Activated CD4-positive, CD25-positive, alpha-beta regulatory T cell (primary cell): ENCODE measurements at places on chromosomes 2 and 18.

DNA sequence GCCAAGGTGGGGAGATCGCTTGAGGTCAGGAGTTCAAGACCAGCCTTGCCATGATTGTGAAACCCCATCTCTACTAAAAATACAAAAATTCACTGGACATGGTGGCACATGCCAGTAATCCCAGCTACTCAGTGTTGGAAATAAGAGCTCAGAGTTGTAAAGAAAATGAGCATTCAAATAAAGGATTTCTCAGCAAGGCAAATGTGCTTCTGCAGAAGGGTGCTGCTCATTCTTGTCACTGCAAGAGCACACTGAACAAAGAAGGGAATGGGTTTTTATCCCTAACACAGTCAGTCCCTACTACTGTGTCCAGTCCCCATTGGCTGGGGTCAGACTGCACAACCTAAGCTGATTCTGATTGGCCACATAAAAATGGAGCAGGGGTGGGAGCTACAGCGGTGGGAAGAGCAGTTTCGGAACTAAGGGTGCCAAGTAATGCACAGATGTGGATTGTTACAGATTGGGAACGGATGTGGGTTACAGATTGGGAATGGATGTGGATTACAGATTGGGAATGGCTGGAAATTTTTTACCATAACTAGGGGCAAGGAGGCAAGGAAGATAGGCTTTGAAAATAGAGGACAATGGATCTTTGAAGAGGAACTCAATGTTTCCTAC, 31.1 kb upstream of the TRAPPC8 start:
- DNase-seq: no peak

- no peak for DNase-seq
Measured at GRCh38 chr2:238596571-238597551, 170.1 kb downstream of the ASB1 start.

- no peak for DNase-seq
Measured at GRCh38 chr2:11677136-11678055, 7.4 kb upstream of the NTSR2 start.

DNA sequence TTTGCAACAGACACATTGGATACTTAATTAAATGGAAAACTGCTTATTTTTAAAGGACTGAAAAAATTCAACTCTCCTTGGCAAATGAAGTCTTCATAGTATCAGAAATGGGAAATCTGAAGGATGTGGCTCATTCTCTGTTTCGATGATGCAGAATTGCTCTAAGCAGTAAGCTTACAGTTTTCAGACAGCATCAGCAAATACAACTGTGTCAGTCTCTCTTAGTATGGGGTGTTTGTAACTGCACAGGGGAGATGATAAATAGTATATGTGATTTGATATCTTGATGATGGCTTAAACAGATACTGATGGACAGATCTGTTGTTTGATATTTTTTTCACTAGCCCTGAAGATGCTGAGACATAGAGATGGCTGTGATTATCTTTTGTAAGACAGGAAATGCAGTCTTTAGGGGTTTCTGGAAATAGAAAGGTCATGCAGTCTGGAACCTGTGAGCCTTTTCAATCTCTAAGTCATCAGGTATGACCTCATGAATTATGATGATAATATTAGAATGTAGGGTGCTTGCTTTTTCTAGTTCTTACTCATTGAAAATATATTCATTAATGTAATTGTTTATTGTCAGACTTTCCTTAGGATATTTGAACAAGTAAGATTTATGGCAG, 84.2 kb downstream of the SLC4A10 start:
- DNase-seq: no peak

DNA sequence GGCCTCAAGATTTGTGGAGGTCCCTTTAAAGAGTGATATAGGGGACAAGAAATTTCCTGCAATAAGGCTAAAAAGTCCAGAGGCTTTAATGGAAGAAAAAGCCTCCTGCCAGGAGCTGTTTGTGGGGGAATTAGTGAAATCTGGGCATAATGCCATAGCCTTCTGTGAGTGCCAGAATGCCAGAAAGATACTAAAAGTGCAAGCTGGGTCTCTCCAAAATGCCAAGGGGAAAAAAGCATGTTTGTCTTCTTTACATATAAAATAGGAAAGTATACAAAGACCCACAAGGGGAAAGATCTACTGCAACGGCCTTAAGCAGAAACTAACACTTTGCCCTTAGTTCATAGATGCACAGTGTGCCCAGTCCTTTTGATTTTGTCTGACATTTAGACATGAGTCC, 647.7 kb upstream of the ZNF804A start:
- no peak for DNase-seq

DNA sequence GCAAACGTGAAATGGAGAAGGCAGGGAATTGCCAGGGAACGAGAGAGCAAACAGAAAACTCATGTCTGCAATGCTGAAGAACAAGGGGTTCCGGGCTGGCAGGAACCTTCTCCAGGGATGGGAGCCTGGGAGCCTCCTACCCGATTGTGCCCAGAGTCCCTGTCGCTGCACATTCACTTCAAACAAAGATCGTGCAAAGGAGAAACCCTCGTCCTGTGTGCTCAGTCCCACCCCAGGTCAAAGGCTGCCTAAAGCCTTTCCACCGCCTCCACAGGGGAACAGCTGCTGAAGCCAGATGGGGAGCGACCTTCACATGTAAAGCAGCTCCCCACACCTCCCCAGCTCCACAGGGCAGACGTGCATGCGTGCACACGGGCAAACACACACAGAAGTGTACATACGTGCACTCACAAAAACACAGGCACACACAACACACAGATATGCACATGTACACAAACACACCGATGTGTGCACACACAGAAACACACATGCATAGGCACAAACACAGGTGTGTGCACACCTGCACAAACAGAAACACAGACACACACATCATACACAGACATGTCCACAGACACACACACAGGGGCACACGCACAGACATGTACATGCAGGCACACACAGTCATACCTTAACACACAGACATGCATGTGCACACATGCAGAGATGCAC, 460.1 kb upstream of the SALL3 start:
- DNase-seq: no peak

DNA sequence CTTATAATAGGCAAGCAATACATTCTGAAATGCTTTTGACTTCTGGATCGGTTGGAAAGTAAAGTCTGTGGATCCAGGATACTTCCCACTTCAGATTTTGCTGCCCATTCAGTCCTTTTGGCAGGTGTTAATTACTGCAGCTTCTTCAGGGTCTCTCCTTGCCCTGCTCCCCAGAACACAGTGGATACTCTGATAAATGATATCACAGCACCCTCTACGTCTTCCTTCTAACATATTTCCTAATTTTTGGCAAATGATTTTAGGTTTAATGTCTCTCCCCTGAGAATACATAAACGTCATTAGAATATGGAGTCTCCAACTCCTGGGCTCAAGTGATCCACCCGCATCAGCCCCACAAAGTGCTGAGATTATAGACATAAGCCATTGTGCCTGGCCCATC, 249.8 kb downstream of the NYAP2 start:
- no peak for DNase-seq

DNA sequence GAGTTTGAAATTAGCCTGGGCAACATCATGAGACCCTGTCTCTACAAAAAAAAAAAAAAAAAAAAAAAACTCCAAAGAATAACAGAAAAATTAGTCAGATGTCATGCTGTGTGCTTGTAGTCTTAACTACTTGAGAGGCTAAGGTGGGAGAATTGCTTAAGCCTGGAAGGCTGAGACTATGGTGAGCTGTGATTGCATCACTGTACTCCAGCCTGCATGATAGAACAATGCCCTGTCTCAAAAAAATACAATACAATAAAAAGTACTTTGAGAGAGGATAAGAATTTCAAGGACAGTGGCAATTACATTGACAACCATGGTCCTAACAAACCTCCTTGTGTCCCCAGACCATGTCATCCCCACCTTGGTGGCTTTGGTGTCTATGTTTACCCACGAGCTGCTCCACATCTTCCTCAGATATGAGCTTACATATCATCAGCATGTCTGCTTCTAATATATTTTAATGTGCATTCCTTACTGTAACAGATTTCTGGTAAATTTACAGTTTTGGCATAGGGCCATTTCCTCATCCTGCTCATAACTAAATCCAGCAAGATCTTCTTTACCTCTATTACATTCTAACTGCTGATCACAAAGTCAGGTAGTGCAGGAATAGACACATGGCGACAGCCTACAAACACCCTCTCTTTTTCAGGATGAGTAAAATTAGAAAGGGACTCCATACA, 437.7 kb upstream of the HNRNPA3 start:
- no peak for DNase-seq

GRCh38 chr2:50443288-50443687, 588.6 kb downstream of the NRXN1 start:
- no peak for DNase-seq

GRCh38 chr18:4143585-4143984, 311.5 kb downstream of the DLGAP1 start:
- DNase-seq: no peak

- DNase-seq: no peak
Measured at GRCh38 chr2:144999071-144999875, 479.4 kb upstream of the ZEB2 start.

GRCh38 chr2:47645246-47645645, 137.7 kb upstream of the MSH6 start:
- DNase-seq: no peak

GRCh38 chr2:163708265-163708664, 27.5 kb downstream of the FIGN start:
- DNase-seq: no peak

DNA sequence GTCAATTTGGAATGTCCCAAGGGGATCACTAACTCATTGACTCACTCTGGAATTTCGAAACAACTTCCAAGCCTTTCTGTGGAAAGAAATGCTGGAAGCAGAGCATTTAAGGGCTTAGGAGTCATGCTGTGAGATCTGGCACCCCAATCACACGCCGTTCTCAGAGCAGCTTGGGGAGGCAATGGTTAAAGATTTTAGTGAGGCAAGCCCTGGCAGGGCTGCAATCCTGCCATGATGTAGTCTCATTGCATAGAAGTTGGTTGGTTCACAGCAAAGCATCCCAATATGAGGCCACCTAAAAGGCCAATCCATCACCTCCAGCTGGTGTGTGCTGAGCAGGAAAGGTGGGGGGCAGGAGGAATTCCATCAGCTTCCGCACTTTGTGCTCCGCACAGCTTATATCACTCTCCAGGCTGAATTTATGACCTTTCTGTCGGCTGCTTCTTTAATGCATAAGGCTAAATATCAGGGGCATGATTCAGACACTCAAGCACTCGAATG, 1043.9 kb upstream of the POU3F3 start:
- no peak for DNase-seq

- DNase-seq: no peak
Measured at GRCh38 chr18:61988100-61988499, 95.3 kb upstream of the RNF152 start.

DNA sequence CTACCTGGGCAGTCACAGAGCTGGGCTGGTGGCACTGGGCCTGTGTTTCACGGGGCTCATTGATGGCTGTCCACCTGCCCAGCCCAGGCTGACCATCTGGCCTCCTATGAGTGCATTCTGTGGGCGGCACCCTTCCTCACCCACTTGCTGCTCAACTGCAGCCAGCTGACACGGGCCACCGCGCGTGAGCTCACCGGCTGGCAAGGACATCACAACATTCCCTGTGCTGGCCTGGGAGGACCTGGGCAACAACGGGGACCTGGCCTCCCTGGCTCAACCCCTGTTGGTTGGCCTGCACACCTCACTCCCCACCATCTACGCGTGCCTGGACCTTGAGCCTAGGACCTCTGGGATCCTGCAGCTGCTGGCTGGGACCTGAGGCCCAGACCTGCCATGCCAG, 98.2 kb upstream of the DTNA start:
- DNase-seq: no peak

DNA sequence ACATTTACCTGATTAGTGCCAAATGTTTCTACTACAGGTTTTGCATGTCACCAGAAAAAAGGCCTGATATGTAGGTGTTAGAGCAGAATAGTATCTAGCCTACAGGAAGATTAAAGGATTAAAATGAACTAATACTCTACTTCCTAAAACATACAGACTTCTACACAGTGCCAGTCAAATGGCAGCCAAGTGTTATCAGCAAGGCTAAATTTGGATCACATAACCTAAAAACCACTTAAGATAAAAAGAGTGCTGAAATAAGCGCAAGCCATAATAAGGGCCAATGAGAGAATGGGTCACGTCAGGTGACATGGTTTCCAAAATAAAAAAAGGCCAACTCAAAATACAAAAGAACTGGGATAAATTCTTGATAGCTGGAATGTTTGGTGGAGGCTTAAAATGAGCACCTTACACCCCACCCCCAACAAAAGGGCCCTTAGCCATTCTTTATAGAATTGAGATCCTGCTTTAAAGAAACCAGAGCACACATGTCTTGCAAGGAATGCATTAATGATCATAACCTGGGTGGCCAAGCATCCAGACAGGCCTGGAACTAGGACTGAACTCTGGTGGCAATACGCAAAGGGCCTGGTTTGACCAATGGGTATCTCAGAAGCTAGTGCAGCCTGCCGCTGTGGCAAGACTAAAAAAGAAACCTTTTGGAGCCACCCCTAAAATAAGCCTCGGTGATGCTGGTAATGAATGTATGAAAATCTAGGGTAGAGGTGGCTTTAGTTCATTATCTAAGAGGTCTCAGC, 32.4 kb downstream of the IRS1 start:
- DNase-seq: no peak

DNA sequence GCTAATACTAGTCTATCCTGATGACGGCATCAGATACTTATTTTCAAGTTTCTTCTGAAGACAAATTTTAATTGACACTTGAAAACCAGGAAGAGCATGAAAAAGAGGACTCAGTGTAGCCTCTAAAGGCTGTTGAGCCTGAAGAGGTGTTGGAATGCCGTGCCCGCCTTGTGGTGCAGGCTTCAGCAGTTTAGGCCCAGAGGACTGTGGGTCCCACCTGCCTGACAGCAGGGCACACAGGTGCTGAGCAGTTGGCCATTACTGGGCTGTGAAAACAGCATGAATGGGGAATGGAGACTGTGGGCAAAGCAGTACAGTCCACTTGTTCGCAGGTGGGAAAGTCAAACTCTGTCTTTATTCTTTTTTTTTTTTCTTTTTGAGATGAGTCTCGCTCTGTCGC, 49.8 kb upstream of the THOC1 start:
- no peak for DNase-seq

DNA sequence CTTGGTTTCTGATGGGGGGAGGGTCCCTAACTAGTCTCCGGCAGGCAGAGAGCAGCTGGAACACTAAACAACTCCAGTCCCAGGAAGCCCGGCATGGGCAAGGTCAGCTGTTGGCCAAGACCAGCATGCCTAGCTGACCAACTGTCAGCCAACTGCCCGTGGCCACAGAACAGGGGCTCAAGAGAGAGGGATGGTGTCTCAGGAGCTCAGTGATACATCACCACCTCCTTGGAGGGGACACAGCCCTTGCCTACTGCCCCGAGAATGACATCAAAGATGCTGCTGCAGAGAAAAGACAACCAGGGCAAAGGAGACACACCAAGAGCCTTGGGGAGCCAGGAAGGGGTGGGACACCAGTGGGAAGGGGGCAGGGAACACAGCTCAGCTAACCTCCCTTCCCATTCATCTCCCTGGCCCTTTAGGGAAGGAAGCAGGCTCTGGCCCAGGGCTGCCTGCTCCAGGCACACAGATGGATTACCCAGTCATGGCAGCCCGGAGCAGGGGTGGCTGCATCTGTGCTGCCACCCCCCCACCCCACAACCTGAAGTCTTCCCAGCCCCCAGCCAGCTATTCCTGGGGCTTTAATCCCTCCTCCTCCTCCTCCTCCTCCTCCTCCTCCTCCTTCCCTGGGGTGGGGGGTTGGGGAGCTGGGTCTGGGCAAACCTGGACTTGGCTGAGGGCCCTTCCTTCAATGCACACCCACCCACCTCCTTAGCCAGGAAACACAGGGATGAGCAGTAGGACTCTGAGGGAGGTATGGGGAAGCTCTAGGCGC, 1.9 kb downstream of the BIN1 start:
- DNase-seq: no peak
